ENCODE measurements at places on chromosomes 6 and 20. TPM values are rescaled to one million over a fixed set of nuclear protein-coding genes. Genes with fewer than 3 reads are reported as not detected.

DLL1 gene
- total RNA-seq, result 0.16 TPM

CCN2 gene
- 511 TPM for total RNA-seq

BPIFB2 gene
- total RNA-seq, result not detected

DLK2 gene
- total RNA-seq, result 1.8 TPM

PNPLA1 gene
- 0.49 TPM for total RNA-seq

SLX4IP gene
- total RNA-seq, result 2.4 TPM

OR2H2 gene
- not detected for total RNA-seq

GRIK2 gene
- total RNA-seq, result 1.9 TPM

CTCFL gene
- not detected for total RNA-seq

GNRH2 gene
- total RNA-seq, result not detected

MICB gene
- total RNA-seq, result 7.2 TPM

SIGLEC1 gene
- not detected for total RNA-seq

RIMS1 gene
- not detected for total RNA-seq

APCDD1L gene
- total RNA-seq, result 7.9 TPM

HLA-G gene
- not detected for total RNA-seq

HSPA1L gene
- not detected for total RNA-seq

DZANK1 gene
- 0.16 TPM for total RNA-seq

TREML1 gene
- total RNA-seq, result not detected

LPIN3 gene
- total RNA-seq, result 10.8 TPM

C20orf144 gene
- total RNA-seq, result not detected

IL17F gene
- total RNA-seq, result not detected

PACRG gene
- 0.16 TPM for total RNA-seq

NFATC2 gene
- total RNA-seq, result 0.36 TPM

SSTR4 gene
- total RNA-seq, result not detected

CLPSL1 gene
- total RNA-seq, result not detected

ENPP4 gene
- total RNA-seq, result 0.36 TPM

HINT3 gene
- total RNA-seq, result 9.2 TPM

HSPA12B gene
- total RNA-seq, result 1.1 TPM

MOCS1 gene
- total RNA-seq, result 18.0 TPM

MYLK4 gene
- 0.97 TPM for total RNA-seq

PRPH2 gene
- total RNA-seq, result 0.97 TPM

CD40 gene
- 7.8 TPM for total RNA-seq

ZSCAN16 gene
- total RNA-seq, result not detected

EFCAB8 gene
- not detected for total RNA-seq

SLC52A3 gene
- total RNA-seq, result not detected

RMND1 gene
- total RNA-seq, result 16.2 TPM

EMILIN3 gene
- total RNA-seq, result not detected

COL10A1 gene
- not detected for total RNA-seq

OXT gene
- not detected for total RNA-seq

RAET1L gene
- total RNA-seq, result not detected

PTCRA gene
- not detected for total RNA-seq

COL12A1 gene
- total RNA-seq, result 194 TPM

Measured in cardiac atrium fibroblast (primary cell).